Right lobe of liver (tissue), 6 donors: ENCODE measurements at places on chromosomes 1 and 21. TPM values are rescaled to one million over a fixed set of nuclear protein-coding genes. Genes with fewer than 3 reads are reported as not detected.

The HTR6 gene
- total RNA-seq = not detected

The NTNG1 gene
- total RNA-seq = not detected

The CCDC30 gene
- total RNA-seq = 0.37 TPM

- H3K36me3 ChIP-seq = no peaks in the 10 kb centered on the region
- H3K27me3 ChIP-seq = no peaks in the 10 kb centered on the region
- no peak overlapping the region for H3K27ac ChIP-seq
- H3K4me1 ChIP-seq = peaks cover 3% of the 10 kb centered on the region
- H3K4me3 ChIP-seq = no peak overlapping the region
These were observed 4.0 kb upstream of the ST6GALNAC3 start for GRCh38 chr1:76070538-76070937.

DNA sequence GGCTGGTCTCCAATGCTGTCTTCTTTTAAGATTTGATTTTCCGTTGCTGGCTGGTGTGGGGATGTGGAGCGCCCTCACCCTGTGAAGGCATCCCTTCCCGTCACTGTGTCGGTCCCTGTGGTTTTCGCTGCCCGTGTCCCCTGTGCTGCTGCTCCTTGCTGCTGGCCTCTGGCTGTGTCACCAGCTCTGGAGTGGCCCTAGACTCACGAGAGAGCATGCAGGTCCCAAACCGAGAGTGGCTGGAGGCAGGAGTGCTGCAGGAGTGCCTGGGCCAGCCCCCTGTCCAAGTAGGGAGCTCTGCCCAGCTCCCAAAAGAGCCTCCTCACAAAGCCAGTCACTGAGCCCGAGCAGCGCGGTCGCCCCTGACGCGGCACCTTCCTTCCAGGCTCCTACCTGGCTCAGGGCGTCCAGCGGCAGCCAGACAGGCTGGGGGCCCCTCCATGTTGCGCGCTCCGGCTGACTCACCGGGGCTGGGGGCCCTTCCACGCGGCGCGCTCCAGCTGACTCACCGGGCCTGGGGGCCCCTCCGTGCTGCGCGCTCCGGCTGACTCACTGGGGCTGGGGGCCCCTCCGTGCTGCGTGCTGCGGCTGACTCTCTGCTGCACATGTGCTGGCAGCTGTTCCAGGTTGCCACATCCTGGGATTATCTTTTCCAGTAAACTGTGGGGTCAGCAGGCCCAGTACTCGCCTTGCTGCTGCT, 106.7 kb upstream of the COL6A1 start:
- H3K4me1 ChIP-seq = no peaks in the 10 kb centered on the region
- DNase-seq = no peak
- H3K27me3 ChIP-seq = no peaks in the 10 kb centered on the region
- H3K36me3 ChIP-seq = no peaks in the 10 kb centered on the region
- no peak overlapping the region for H3K4me3 ChIP-seq

The MCOLN3 gene
- total RNA-seq = 0.18 TPM

DNA sequence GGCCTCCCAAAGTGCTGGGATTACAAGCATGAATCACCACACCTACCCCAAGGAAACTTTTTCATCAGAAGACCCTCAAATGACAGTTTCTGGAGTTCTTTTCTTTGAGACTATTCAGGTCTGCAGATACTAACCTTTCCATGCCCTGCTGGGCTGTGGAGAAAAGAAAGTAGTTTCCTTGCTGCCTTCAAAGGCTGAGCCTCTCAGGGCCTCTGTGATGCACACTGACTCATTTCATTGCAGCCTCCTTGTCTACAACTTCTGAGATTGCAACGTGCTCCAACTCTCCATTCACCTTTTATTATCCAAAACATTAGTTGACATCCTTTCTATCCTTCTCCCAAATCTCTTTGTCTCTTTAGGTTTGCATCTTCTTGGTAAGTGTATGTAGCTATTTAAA, 8.8 kb upstream of the SAMSN1 start:
- H3K4me1 ChIP-seq = no peaks in the 10 kb centered on the region
- H3K36me3 ChIP-seq = no peaks in the 10 kb centered on the region
- DNase-seq = no peak
- no peaks in the 10 kb centered on the region for H3K27me3 ChIP-seq
- no peak overlapping the region for H3K27ac ChIP-seq

DNA sequence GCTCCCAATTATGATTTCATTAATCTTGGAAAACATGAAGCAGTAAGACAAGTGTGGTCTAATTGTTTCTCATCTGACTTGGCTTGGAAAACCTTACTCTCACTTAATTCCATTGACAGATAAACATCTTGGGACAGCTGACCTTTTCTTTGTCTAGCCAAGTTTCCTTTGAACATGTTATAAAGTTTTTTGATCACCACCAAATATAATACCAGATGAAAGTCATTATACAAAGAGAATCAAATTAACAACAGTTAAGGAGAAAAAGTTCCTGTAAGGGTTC, 50.2 kb downstream of the ALG14 start:
- H3K4me1 ChIP-seq = no peaks in the 10 kb centered on the region
- H3K36me3 ChIP-seq = peaks cover 8% of the 10 kb centered on the region
- no peak overlapping the region for H3K4me3 ChIP-seq

GRCh38 chr1:25662061-25662460, 45.5 kb downstream of the MAN1C1 start:
- no peak overlapping the region for H3K27ac ChIP-seq
- H3K4me1 ChIP-seq = no peaks in the 10 kb centered on the region
- DNase-seq = no peak
- H3K36me3 ChIP-seq = no peaks in the 10 kb centered on the region
- H3K27me3 ChIP-seq = no peaks in the 10 kb centered on the region

GRCh38 chr1:162299018-162299417, 77.6 kb downstream of the SPATA46 start:
- no peak for DNase-seq
- H3K4me3 ChIP-seq = no peak overlapping the region
- no peaks in the 10 kb centered on the region for H3K36me3 ChIP-seq
- H3K27me3 ChIP-seq = no peaks in the 10 kb centered on the region
- peaks cover 5% of the 10 kb centered on the region for H3K4me1 ChIP-seq

GRCh38 chr1:91015794-91016550, 5.9 kb downstream of the ZNF644 start:
- no peaks in the 10 kb centered on the region for H3K27me3 ChIP-seq
- H3K36me3 ChIP-seq = no peaks in the 10 kb centered on the region
- H3K4me1 ChIP-seq = no peaks in the 10 kb centered on the region
- H3K27ac ChIP-seq = no peak overlapping the region
- H3K4me3 ChIP-seq = no peak overlapping the region

- no peaks in the 10 kb centered on the region for H3K4me1 ChIP-seq
- H3K36me3 ChIP-seq = peaks cover 42% of the 10 kb centered on the region
- no peak overlapping the region for H3K4me3 ChIP-seq
- no peak overlapping the region for H3K27ac ChIP-seq
These were observed 177.3 kb downstream of the PGBD5 start for GRCh38 chr1:230248889-230249270.

GRCh38 chr1:79777481-79778219, 771.1 kb upstream of the ADGRL4 start:
- DNase-seq = no peak
- no peak overlapping the region for H3K4me3 ChIP-seq
- H3K27ac ChIP-seq = no peak overlapping the region
- no peaks in the 10 kb centered on the region for H3K36me3 ChIP-seq
- H3K4me1 ChIP-seq = no peaks in the 10 kb centered on the region
- no peaks in the 10 kb centered on the region for H3K27me3 ChIP-seq

The C8A gene
- total RNA-seq = 297 TPM

- no peak overlapping the region for H3K4me3 ChIP-seq
- H3K4me1 ChIP-seq = no peaks in the 10 kb centered on the region
- H3K36me3 ChIP-seq = no peaks in the 10 kb centered on the region
These were observed 43.1 kb downstream of the KIF21B start for GRCh38 chr1:200980452-200980772.

GRCh38 chr1:48049823-48050535, 52.8 kb upstream of the TRABD2B start:
- no peaks in the 10 kb centered on the region for H3K36me3 ChIP-seq
- H3K4me1 ChIP-seq = no peaks in the 10 kb centered on the region
- H3K27me3 ChIP-seq = no peaks in the 10 kb centered on the region
- DNase-seq = no peak
- no peak overlapping the region for H3K4me3 ChIP-seq
- H3K27ac ChIP-seq = no peak overlapping the region

DNA sequence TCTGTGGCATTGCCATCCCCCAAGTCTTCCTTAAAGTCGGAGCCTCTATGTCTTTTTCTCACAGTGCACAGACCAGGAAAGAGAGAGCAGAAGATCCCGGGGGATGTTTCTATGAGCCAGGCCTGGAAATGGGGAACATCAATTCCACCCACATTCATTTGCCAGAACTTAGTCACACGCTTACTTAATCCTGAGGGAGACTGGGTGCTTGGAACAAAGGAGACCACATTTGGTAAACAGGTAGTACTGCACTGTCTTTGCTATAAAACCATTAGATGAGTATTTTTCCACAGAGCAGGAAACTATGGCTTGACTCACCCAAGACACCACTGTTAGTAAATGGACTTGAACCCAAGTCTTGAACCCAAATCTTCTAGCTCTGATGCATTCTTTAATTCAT, 60.7 kb upstream of the CTTNBP2NL start:
- no peak overlapping the region for H3K27ac ChIP-seq
- H3K27me3 ChIP-seq = no peaks in the 10 kb centered on the region
- no peaks in the 10 kb centered on the region for H3K36me3 ChIP-seq
- no peak for DNase-seq
- no peak overlapping the region for H3K4me3 ChIP-seq
- no peaks in the 10 kb centered on the region for H3K4me1 ChIP-seq

DNA sequence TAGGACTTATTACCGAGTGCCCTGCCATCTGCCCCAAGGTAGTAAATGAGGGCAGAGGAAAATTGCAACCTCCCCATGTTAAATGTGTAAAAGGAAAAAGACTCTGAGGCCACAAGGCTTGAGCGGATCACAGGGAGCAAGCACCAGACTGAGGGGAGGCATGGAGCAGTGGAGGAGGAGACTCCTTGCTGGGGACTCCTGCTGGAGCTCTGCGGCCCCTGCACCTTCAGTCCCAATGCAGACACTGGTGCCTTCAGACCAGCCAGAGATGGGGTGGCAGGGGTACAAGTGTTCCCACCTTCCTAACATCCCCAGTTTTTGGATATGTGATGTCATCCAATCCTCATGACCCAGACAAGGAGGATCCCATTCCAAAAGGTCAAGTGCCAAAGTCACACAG, 128.4 kb upstream of the NGF start:
- no peak overlapping the region for H3K4me3 ChIP-seq
- no peak for DNase-seq
- H3K27me3 ChIP-seq = no peaks in the 10 kb centered on the region
- H3K4me1 ChIP-seq = no peaks in the 10 kb centered on the region

The DLGAP3 gene
- not detected for total RNA-seq

The DENND2C gene
- total RNA-seq = 5.1 TPM

DNA sequence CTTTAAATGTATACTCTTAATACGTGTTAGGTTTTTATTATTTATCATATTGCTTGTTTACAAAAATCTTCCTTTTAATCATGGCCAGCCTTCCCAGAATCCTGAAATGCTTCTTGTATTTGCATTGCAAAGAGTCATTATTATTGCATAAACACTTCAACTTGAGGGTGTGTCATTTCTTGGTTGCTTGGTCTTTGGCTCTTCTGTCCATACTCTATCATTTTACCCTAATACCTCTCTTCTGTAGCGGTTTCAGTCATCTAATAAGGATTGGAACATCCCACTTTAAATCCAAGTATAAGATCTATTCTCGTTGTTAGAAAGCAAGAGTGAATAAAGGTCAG, 200.6 kb upstream of the CACYBP start:
- no peaks in the 10 kb centered on the region for H3K36me3 ChIP-seq
- peak overlapping the region; percentile 59 for H3K27ac ChIP-seq
- DNase-seq = no peak

DNA sequence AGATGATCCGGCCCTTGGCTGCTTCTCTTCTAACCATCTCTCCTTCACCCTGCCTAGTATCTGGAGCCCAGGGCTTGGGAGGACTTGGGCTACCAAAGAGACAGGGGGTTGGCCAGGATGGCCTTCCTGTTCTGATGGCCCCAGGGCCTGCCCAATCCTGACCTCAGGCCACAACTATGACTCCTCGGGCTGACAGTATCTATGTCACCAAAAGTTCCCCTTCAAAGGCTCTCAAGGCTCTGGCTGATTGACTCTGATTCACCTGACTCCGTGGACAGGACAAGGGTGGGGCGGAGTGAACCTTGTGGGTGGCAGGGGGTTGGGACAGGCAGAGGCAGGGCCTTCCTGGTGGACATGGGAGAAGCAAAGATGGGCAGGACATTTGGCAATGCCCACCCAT, 12.7 kb downstream of the MEF2D start:
- DNase-seq = no peak
- no peaks in the 10 kb centered on the region for H3K4me1 ChIP-seq
- no peaks in the 10 kb centered on the region for H3K36me3 ChIP-seq
- no peak overlapping the region for H3K4me3 ChIP-seq
- H3K27ac ChIP-seq = no peak overlapping the region
- H3K27me3 ChIP-seq = no peaks in the 10 kb centered on the region

DNA sequence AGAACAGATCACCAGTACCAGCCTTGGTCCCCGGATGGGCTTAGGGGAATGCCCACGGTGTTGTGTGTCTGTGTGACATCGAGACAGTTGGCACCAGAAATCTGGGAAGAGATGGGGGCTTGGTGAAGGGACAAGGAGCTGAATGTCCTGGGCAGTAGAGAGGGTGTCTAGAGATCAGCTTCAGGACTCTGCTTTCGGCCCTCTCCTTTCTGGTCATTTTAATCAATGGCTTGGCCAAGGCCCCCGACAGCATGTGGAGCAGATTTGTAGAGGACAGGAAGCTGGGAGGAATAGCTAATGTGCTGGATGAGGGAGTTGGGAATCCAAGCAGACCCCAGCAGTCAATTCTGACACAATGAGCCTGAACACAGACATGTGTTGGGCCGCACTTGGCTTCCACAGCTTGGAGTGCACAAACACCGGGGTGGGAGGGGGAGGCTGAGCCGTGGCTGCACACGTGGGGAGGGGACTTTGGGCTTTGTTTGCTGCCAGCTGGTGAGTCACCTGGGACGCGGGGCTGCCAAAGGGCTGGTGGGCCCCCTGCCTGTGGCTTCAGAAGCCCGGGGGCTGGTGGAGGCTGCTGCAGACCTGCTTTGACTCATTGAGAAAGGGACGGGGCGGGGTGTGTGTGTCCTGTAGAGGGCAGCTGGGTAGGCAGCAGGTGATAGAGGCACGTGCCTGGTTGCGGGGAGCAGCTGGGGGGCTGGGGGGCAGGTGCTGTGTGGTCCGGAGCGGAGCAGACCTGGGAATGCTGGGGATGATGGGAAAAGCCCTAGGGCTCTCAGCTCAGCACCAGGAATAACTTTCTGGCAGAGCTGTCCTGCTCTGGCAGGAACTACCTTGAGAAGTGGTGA, 20.9 kb downstream of the SLC1A7 start:
- no peak overlapping the region for H3K27ac ChIP-seq
- H3K36me3 ChIP-seq = no peaks in the 10 kb centered on the region
- H3K4me1 ChIP-seq = no peaks in the 10 kb centered on the region

The KCNJ10 gene
- total RNA-seq = not detected

GRCh38 chr1:168419736-168420135, 124.1 kb downstream of the XCL2 start:
- no peaks in the 10 kb centered on the region for H3K36me3 ChIP-seq
- no peaks in the 10 kb centered on the region for H3K27me3 ChIP-seq
- H3K4me3 ChIP-seq = no peak overlapping the region
- DNase-seq = no peak
- H3K4me1 ChIP-seq = no peaks in the 10 kb centered on the region

The TAS1R2 gene
- total RNA-seq = 0.07 TPM

DNA sequence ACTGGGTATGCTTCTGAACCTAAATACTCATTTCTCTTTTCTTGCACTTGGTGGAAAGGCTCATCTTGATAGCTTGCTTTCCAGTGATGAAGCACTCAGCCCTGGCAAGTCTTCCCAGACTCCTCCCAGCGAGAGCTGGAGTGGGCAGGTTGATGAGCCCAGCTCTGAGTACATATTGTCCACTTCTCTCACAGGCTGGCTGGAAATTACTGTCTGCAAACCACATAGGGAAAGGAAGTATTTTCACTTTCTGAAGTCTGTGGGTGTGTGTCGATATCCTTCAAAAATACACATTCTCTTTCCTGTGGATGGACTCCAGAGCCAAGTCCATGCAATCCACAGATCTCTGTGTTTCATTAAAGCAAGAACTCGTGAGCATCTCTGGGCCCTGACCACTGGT, 38.7 kb upstream of the CNTN2 start:
- no peaks in the 10 kb centered on the region for H3K36me3 ChIP-seq
- no peak overlapping the region for H3K4me3 ChIP-seq
